Frontal cortex (tissue), 4 donors: ENCODE measurements at places on chromosomes 5 and 9. TPM values are rescaled to one million over a fixed set of nuclear protein-coding genes. Genes with fewer than 3 reads are reported as not detected.

The SPINK4 gene
- total RNA-seq = not detected

The ALDH1A1 gene
- 1.2 TPM for total RNA-seq

The TPPP gene
- total RNA-seq = 13.5 TPM

The IL3 gene
- not detected for total RNA-seq
